Vein endothelial cell (primary cell): ENCODE measurements at places on chromosomes 16 and 17. TPM values are rescaled to one million over a fixed set of nuclear protein-coding genes. Genes with fewer than 3 reads are reported as not detected.

Gene CIITA
- 0.10 TPM in 1 of 2 replicates, not detected in the other for total RNA-seq

Gene ITPRIPL2
- total RNA-seq: 40.8 and 49.3 TPM in 2 replicates

Gene PTGES3L
- total RNA-seq: 0.33 and 0.38 TPM in 2 replicates

Gene IL34
- total RNA-seq: 1.9 and 2.9 TPM in 2 replicates

Gene CALB2
- total RNA-seq: not detected in 2 replicates

Gene TBL3
- 45.9 and 54.2 TPM in 2 replicates for total RNA-seq

Gene EXOC3L1
- total RNA-seq: 4.2 and 4.9 TPM in 2 replicates
